ACHN (cell line): ENCODE measurements at places on chromosomes 4 and X.

DNA sequence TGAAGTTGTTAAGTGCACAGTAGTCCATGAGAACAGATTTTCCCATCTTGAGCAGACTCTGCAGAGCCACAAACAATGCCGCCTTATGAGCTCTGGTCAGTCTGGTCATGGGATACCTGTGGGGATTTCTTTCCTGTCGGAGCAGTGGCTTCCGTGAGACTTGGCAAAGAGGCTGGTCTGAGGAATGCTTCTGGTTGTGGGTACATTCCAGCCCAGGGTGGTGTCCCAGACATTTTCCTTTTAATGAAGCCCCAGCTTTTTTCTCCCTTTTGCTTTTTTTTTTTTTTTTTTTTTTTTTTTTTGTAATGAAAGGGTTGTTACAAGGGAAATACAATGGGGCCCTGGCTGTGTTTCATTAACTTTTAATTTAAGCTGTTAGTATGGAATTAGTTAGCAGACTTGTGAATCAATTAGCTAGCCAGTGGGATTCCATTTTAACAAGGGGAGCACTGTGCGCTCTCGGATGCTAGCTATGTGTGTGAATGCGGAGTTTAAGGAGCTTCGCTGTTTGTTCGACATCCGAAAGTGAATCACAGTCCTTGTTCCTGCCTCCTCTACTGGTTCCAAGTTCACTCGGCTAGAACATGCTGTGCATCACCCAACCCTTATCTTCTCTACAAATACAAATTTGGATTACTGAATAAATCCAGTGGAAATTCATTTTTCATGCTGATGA, 225.1 kb downstream of the CBR4 start:
- DNase-seq = no peak

- DNase-seq = no peak
Observed at GRCh38 chrX:39222346-39223113, 421.3 kb downstream of the MID1IP1 start.

- no peak for DNase-seq
Observed at GRCh38 chr4:155085843-155086530, 122.4 kb upstream of the NPY2R start.

GRCh38 chr4:99816545-99817308, at the start of gene DAPP1:
Gene DAPP1 (plus strand): TSS chr4:99816827. CDS start chr4:99816914, 87 bp downstream.
- DNase-seq = no peak

GRCh38 chr4:88014386-88014905, 7.0 kb downstream of the PKD2 start:
- no peak for DNase-seq

DNA sequence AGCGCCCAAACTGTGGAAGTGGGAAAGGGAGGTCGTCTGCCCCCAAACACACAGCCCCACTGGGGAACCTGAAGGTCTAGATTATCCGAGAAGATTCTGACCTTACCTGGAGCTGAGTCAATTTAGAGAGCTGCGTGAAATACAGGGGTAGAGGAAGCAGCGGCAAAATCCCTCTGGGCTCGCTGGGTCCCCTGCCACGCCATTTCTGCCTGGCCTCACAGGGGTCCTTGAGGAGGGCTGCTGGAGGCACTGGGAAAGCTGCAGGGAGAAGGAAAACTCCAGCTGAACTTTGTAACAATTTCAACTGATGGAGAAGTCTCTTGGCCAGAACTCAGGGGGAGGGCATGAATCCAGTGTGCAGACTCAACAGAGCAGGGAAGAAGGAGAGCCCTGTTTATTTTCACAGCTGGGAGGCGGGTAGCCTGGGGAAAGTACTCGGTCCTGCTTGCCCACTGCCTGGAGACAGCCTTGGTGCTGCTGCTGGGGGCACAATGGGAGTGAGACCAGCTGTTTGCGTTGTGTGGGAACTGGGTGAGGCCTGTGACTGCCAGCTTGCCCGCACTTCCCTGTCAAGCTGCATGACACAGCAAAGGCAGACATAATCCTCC, 93.2 kb upstream of the MAPK10 start:
- no peak for DNase-seq

DNA sequence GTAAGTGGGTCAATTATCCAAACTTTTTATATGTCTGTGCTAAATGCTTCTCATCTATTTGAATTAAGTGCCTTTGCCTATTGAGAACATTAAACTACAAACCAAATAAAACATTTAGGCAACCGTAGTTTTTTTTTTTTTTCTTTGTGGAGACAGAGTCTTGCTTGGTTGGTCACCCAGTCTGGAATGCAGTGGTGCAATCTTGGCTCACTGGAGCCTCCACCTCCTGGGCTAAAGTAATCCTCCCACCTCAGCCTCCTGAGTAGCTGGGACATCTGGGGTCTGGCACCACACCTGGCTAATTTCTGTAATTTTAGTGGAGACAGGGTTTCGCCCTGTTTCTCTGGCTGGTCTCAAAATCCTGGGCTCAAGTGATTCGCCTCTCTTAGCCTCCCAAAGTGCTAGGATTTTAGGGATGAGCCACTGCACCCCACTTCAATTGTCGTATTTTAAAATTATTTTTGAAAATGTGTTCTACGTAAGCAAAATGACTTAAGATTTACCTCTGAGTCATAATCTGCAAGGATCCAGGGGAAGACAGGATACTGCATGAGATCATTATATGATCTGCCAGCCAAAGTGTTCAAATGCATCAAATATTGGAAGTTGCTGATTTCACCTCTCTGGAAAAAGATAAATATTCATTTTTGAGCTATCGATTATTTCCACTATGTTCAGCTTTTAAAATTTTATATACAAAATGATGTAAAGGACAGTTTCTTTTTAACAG, 125.6 kb downstream of the CDS1 start:
- peak; percentile 9 for DNase-seq

- no peak for DNase-seq
Observed at GRCh38 chr4:109547394-109547793, 12.7 kb upstream of the MCUB start.

GRCh38 chrX:3532581-3533085, 180.8 kb downstream of the PRKX start:
- DNase-seq = no peak

DNA sequence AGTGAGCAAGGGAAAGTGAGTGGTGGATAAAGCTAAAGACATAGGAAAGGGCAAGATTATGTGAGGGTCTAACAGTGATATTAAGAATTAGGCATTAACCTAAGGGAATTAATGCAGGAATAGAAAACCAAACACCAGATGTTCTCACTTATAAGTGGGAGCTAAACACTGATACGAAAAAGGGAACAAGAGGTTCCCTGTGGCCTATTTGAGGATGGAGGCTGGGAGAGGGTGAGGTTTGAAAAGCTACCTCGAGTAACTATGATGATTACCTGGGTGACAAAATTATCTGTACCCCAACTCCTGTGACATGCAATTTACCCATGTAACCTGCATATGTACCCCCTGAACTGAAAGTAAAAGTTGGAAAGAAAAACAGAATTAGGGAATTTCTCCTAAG, 79.0 kb downstream of the ANXA3 start:
- no peak for DNase-seq

- DNase-seq = no peak
Observed at GRCh38 chr4:105150503-105150902, 3.8 kb downstream of the TET2 start.

GRCh38 chr4:64784125-64784524, 374.9 kb upstream of the TECRL start:
- no peak for DNase-seq

DNA sequence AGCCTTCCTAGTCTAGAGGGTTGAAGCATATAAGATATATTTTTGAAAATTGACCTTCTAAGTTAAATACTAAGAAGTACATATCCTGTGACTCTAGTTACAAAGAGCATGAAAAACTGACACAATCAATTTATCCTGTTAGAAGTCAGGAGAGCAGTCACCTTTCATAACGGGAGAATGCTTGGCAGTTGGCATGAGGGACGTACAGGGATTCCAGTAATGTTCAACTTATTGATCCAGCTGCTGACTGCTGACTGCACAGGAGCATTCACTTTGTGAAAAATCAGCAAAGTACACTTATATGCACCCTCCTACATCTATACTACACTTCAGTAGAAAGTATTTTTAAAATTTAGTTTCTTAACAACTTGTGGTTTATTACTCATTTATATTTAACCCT, 4.2 kb downstream of the ADAMTS3 start:
- DNase-seq = no peak

GRCh38 chr4:47533689-47534347, 48.7 kb downstream of the ATP10D start:
- DNase-seq = no peak

DNA sequence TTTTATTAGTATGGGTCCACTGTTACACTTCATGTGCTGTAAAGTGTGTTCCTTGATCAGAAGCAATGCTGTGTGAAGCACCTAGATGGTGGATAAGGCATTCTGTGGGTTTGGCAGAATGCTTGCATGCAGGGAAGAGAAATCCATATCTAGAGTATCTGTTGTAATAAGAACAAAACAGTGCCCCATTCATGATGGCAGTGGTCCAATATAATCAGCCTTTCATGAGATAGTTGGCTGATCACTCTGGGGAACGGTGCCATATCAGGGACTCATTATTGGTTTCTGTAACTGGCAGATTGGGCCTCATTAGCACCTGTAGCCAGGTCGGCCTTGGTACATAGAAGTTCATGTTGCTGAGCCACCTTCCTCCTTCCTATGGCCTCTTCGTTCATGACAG, 28.7 kb downstream of the STIM2 start:
- DNase-seq = no peak

DNA sequence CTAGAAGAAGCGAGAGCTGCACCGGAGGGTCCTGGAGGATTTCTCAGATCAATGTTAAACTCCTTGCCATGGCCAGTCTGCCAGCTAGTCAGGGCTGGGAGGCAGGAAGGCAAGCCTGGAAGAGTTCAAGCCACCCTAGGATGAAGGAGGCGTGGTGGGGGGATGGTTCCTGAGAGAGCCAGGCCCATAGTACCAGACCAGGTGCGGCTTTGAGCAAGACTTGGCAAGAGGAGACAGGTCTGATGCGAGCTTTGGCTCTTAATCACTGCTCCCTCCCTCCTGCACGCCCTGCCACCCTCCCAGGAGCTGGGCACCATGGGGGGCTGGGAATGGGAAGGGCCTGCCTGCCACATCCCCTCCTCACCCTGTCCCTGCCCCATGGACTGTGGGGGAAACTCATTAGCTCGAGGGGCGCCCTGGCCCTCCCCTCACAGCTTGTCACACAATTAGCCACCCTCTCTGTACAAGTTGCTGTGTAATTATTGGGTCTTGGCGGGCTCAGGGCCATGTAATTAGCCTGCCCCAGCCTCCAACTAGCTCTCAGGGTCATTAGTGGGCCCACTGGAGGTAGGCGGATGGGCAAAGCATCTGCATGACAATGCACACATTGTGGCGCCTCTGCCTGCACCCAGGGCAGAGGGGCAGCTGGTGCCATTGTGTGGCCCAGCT, 50.3 kb downstream of the EFNB1 start:
- DNase-seq = no peak

DNA sequence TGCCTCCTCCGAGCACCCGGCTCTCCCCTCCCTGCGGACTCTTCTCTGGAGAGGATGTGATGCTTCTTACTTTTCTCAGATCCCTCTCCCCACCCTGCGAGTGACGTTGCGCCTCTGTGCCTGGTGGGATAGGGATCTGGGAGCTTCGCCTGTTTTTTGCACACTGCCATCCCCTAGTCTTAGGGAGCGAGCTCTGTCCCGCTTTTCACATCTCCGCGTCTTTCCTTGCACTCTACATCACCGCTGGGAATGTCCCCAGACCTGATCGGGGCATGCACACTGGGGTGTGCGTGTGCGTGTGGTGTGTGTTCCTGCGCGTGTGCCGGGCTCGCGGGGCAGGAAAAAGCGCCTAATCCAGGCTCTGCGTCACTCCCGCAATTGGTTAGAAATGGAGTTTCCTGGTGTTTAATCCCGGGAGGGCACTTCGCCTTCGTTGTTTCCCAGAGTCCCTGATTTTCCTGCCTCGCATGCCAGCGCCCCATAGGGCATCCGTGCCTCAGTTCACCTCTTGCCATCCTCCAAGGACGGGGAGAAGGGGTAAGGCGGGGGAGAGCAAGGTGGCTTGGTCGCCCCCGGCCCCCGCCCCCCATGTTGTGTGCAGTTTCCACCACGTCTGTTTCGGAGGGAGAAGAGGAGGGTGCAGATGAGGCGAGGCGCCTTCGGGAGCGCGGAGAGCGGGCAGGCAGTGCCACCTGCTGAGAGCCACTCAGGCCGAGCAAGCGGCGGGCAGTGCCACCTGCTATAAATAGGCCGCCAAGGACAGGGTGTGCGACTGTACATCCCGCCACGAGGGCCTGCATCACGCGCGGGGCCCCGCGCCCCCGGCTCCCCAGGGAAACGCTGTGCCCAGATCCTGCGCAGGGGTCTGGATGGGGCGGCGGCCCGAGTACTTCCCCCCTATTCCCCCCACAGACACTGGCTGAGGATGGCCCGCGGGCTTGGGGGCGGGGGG, 759 bp upstream of the TBC1D1 start:
- DNase-seq = peak; percentile 23

DNA sequence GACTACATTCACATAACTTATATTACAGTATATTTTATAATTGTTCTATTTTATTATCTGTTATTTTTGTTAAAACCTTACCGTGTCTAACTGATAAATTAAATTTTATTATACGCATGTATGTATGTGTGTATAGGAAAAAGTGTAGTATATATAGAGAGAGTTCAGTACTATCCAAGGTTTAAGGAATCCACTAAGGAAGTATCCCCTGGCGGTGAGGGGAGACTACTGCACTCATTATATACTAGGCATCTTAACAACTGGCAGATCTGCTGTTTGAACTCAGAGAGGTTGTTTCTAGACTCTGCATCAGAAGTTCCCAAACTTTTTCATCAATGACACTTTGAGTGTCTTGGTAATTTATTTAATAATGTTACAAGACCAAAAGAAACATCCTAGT, 70.9 kb downstream of the NDST4 start:
- no peak for DNase-seq

GRCh38 chr4:116332508-116332907, 752.9 kb downstream of the TRAM1L1 start:
- DNase-seq = no peak

- no peak for DNase-seq
Observed at GRCh38 chr4:79181190-79181589, 144.7 kb downstream of the NAA11 start.

- DNase-seq = no peak
Observed at GRCh38 chr4:40731792-40732245, 17.9 kb upstream of the NSUN7 start.

GRCh38 chr4:120691536-120691935, 231.0 kb downstream of the PRDM5 start:
- no peak for DNase-seq

- DNase-seq = peak; percentile 20
Observed at GRCh38 chrX:31036895-31037294, 34.9 kb downstream of the FTHL17 start.

DNA sequence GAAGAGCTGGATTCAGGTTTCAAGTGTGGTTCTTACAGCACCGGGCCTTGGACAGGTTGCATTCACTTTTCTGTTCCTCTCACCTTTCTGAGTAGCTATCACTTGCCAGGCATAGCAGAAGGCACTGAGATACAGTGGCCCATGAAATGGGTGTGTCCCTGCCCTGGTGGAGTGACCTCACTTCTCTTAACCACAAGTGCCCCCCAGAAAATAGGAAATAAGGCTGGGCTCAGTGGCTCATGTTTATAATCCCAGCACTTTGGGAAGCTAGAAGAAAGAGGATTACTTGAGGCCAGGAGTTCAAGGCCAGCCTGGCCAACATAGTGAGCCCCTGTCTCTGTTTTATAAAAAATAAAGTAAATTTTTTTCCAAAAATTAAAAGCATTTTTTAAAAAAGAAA, 101.7 kb upstream of the KIT start:
- no peak for DNase-seq
